H9 (cell line): ENCODE measurements at places on chromosomes 6 and 20. TPM values are rescaled to one million over a fixed set of nuclear protein-coding genes. Genes with fewer than 3 reads are reported as not detected.
A peak's percentile ranks its signal among the peaks of the same experiment; 100 is the strongest.

The KHDRBS2 gene
- total RNA-seq: 2.7 and 3.0 TPM in 2 replicates

The MUC21 gene
- total RNA-seq: not detected in 2 replicates

DNA sequence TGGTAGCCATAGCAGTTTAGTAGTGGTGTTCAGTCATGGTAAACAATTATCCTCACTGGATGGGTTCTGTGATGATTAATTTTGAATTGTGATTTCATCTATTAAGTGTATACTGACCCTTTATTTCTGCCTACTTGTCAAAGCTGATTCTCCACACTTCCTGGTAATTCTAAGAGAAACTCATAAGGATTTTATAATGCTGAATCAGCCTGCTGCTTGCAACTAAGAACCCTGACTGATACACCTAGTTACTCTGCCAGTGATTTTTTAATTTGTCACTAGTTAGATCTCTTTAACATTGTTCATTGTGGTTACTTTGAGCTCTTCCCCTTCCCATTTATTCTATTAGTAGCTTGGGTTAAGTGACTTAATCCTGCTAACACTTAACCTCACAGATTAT, 8.6 kb downstream of the CDC40 start:
- no peak for DNase-seq

DNA sequence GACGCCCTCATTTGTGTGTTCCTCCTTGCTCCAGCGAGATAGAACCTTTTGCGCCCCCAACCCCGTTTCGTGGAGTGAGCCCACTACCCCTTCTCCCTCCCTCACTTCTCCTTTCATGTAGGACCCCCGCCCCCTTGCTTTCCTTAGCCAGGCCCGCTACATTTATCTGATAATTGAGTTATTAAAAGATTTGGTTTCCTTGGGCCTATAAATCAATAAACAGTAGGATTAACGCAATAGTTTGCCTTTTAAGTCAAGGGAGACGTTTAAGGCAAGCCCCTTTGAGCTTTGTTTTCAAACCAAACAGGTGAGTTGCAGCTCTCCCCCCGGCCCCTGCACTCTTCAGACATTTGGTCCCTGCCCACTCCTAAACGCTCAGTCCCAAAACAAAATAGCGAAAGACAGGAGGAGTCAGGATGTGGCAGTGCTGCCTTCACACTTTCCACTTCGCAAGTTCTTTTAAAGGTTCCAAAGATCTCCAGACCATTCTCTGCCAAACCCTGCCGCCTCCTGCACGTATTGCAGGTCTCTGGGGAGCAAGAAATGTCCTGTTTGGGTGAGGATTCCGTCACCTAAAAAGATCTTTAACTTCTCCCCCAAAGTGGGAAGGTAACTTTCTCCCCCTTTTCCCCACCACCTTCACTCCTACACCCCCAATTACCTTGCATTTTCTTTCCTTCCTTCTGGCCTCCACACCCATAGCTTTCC, 27.6 kb downstream of the TFAP2B start:
- DNase-seq: peak; percentile 51

GRCh38 chr6:108638993-108639392, 78.3 kb downstream of the FOXO3 start:
- no peak for DNase-seq
